Sigmoid colon (tissue), 7 donors: ENCODE measurements at places on chromosomes 12 and 14. TPM values are rescaled to one million over a fixed set of nuclear protein-coding genes. Genes with fewer than 3 reads are reported as not detected.
A peak's percentile ranks its signal among the peaks of the same experiment; 100 is the strongest.

DNA sequence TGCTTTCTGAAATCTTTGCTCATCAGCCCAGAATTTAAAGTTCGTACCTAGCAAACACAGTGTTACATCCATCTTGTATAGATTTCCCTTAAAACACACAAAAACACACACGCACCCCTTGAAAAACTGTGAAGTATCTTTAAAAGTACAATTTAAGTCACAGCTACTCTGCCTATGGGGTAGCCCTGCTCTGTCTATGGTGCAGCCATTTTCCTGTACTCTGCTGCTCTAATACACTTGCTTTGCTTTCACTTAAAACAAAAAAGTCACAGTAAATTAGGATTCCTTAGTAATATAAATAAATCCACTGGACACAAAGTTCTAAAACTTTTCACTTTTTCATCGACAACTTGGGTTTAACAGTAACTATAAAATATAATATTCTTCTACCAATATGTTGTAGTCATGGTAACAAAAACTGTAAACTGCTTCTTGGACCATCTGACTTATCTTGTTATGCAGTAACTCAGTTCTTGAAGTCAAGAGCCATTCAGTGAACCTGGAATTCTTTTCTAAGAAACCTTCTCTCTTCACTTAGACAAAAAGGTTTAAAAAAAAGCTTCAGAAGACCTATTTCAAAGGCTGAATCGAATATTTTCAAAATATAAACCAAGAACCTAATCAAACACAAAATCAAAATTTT is 63.5 kb downstream of the MED13L start:
- no peak for DNase-seq

DNA sequence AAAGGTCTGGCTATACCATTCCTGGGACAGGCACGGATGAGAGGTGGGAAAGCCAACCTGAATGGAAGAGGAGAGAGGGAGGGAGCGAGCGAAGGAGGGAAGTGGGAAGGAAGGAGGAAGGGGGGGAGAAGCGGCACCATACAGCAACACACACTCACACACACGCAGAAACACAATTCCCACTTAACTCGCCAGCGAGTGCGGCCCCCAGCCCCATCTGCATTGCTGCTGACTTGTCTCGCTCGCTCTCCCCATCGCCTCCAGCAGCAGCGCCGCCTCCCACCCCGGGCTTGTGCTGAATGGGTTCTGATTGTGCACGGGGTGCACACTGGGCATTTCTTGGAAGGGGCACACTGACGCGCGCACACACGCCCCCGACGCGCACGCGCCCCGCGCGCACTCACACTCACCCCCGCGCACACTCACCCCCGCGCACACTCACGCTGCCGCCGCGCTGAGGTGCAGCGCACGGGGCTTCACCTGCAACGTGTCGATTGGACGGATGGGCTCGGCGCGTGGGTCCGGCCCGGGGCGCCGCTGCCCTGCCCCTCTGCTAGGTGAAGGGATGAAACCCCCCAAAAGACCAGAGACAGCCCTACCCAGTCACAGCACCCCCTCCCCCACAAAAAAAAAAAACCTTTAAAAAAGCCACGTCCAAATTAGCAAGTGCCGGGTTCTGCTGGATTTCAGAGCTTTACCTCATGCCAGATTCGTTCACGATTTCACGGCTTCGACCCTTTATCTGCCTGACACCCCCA is 685 bp downstream of the GRIN2B start:
- no peak for DNase-seq

DNA sequence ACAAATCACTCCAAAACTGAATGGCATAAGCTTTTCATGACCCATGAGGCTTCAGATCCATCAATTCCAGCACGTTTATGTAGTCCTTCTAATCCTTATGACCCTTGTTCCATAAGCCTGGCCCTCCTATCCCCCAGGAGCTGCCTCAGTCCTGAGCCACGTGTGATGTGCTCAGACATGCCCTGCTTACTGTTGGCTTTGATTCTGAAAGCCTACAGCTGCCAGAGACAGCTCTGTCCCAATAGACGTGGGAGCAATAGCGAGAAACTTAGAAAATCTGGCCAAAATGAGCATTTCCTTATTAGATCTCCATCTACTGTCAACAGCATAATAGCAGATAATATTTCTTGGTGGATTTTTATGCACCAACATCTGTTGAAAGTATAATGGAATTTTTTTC is 33.2 kb downstream of the DUSP6 start:
- DNase-seq, result no peak

The RNASE3 gene
- polyA plus RNA-seq, result not detected

- DNase-seq, result no peak
Measured at GRCh38 chr14:21019366-21019765, 5.5 kb downstream of the NDRG2 start.

DNA sequence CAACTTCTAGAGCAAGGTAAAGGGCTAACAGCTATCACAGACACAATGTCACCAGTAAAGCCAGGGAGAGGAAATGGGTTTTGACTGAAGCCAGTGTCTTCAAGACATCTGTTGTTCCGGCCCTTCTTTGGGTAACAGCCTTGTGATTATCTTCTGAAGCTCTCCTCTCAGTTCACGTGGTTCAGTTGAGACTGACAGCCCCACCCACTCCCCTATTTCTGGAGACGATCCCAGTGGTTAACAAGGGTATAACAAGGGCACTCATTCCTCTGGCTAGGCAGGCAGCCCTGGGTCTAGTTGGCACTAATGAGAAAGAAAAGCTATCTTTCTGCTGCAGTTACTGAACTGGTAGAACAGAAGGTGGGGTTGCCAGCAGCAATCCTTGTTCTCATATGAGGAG is 6.9 kb downstream of the GNPTAB start:
- DNase-seq, result peak; percentile 65

DNA sequence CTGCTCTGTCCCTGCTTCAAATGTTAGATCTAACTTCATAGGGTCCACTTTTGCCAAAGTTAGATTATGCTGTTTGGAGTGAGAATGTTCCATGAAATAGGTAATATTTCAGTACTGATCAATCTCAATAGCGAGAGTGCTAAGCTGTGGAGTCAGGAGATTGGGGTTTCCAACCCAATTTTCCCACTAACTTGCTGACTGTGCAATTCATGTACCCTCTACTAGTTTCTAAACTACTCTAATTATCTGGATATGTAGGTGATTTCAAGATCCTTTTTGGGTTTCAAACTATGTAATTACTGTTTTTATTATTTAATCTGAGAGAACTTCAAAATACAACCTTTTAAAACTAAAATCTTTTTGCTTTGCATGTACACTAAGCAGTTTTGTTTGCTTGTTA is 45.9 kb downstream of the GPR137C start:
- DNase-seq, result no peak

The SCNN1A gene
- 51.1 TPM for polyA plus RNA-seq

DNA sequence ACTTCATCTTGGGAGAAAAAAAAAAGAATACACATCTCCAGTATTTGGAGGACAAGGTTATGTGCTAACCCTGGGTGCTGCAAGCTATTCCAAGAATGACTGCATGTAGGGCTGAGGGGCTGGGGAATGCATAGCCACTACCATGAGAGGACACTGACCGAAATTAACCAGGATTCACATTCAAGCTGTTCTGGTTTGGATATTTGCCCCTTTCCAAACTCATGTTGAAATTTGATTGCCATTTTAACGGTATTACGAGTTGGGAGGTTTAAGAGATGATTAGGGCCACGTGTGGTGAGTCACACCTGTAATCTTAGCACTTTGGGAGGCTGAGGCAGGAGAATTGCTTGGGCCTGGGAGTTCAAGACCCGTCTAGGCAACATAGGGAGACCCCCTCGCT is 18.5 kb upstream of the MARK3 start:
- no peak for DNase-seq

DNA sequence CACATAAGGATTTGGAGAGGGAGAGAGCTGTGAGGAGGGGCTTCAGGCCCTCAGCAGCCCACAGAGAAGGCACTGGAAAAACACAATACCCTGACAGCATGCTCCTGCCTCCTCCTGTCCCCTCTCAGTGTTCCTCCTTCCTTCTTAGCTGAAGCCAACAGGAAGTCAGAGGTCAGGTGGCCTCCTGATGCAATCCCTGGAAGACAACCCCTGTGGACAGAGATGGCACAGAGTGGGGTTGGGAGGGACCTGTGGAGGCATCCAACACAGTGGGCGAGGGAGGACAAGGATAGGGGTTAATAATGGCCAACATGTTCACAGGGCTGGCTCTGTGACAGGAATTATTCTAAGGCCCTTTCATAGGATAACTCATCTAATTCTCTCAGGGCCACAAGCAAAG is 15.4 kb upstream of the IFI27L2 start:
- DNase-seq, result no peak

DNA sequence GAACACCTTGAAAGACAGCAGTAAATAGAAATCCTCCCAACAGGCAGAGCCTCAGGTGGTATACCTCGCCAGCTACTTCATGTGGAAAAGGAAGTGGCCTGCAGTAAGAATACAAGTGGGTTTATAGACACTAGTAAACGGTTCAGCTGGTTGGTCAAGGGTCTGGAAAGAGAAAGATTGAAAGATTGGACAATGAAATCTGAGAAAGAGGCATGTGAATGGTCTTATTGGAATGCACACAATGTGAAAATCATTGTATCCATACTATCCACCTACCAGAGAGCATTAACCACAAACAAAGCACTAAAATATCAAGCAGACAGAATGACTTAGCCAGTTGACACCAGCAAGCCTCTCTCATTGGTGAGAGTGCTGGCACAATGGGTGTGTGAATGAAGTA is 98.2 kb downstream of the SSPN start:
- DNase-seq, result no peak

DNA sequence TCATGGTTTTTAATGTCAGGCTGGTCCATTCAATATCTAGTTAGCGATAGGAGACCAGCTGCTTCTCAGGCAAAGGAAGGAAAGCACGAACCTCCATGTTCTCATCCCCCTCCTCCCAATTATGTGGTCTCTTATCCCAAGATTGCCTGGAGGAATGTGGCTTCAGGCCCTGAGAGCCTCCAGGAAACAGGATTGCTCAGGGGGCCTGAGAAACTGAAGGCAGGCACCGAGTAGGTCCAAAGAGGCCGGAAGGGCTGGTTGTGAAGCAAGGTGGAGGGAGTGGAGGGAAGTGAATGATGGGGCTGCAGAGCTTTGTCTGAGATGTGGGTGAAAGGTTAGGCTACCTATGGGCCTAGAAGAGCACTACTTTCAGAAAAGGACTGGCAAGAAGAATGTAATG is 188.2 kb upstream of the DDHD1 start:
- no peak for DNase-seq

GRCh38 chr12:15268927-15269552 is 47.8 kb upstream of the RERG start:
- peak; percentile 72 for DNase-seq

GRCh38 chr12:29534935-29535334 is 37.4 kb upstream of the OVCH1 start:
- no peak for DNase-seq

GRCh38 chr12:127174881-127175280 is 1092.1 kb upstream of the TMEM132C start:
- DNase-seq, result no peak

The INTS13 gene
- polyA plus RNA-seq, result 18.6 TPM

DNA sequence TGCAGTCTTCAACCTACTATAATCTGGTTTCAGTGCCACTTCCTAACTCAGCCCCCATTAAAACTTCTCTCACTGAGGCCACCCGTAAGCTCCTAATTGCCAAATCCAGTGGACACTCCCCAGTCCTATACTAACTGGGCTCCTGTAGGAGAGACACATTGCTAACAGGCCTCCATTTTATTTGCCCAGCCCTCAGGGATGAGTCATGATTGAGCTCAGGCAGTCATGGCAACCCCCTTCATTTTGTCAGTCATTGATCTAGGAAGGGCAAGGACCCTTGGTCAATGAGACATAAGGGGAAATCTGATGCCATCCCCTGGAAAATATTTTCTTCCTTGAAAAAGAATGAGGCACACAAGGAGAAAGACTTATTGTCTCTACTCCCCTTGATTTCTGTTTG is 70.1 kb upstream of the HIF1A start:
- DNase-seq, result no peak

DNA sequence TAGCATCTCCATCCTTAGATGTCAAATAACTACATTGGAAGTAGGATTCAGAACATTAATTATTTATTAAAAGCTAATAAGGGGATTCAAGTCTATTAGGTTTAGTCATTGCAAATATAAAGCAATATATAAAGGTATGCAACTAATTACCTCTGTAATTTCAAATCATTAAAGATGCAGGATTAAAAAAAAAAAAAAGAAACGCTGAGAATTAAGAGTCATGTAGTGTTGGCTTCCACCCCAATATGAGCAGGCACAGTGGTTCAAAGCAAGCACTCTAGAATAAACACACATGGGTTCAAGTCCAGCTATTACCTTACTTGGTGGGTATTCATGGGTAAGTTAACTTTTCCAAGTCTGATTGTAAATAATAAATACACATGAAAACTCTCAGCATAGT is 10.9 kb downstream of the SPTB start:
- no peak for DNase-seq

DNA sequence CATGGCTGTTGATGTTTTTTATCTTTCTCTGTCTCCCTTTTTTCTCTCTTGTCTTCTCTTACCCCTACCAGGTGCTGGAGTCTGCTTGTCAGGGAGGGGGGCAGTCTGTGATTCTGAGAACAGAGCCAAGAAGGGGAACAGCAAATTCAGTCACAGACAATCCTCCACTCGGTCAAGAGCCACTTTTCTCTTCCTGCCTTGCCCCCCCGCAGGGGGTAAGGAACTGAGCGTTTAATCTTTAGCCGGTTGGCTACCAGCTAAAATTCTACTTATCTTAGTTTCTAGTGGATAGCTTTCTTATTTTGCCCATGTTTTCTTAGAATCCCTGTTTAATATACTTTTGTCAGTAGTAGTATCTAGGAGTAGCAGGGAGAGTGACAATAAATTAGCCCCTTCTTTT is 1.9 kb downstream of the RIMKLB start:
- no peak for DNase-seq

- DNase-seq, result no peak
Measured at GRCh38 chr12:124039276-124039675, 66.3 kb downstream of the ZNF664 start.

GRCh38 chr12:128810182-128811127 is 13.3 kb downstream of the SLC15A4 start:
- DNase-seq, result peak; percentile 78

- no peak for DNase-seq
Measured at GRCh38 chr12:46455648-46456352, 83.2 kb upstream of the SLC38A2 start.
